ENCODE measurements at places on chromosomes 13 and 19.
A peak's percentile ranks its signal among the peaks of the same experiment; 100 is the strongest.

DNA sequence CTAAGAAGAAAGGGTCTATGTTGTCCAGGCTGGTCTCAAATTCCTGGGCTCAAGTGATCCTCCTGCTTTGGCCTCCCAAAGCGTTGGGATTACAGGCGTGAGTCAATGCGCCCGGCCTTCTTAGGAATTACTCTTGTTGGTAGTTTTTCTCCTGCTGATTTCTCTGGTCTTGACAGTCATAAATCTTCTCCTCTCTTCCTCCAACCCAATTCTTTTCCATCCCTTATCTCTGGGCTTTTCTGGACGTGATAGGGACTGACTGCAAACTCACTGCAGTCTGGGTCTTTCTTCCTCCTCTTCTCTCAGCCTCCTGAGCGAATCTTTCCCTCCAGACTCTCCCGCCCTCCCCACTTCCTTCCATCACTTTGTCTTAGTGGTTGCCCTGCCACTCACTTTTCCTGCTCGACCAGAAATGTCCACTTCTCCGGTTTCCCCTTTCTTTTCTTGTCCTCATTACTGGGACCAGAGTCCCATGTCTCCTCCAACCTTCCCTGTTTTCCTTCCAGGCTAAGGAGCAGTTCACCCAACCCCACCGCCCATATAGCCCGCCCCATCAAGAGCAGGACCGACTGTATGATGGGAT lies 21.9 kb upstream of the TIMM44 start:
- no peak for DNase-seq

DNA sequence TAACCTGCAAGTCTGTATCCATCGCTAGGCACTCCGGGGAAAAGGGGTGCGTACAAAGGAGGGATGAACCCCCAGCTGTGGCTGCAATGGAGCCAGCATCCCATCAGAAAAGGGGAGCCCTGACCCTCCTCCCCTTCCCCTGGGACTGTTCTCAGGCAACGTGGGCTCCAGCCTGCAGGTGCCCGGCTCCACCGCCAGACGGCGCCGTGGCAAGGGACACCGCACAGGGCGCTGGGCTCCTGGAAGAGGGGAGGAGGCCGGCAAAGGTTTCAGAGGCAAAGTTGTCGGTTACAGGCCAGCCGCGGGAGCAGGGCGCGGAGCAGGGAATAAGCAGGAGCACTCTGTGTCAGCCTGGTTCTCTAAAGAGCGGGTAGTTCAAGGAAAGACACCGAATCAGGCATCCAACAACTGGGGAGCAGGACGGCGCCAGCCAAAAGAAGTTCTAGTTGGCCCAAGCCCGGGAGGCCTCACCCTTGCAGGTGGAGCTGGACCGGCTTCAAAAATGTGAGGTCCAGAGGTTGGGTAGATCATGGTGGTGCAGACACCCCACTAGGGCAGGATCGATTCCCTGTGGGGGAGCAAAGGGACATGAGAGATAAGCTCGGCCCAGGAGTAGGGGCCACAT lies 53.0 kb upstream of the ATP12A start:
- peak; percentile 64 for DNase-seq

- no peak for DNase-seq
Measured at GRCh38 chr19:38640368-38640767, 7.1 kb upstream of the ACTN4 start.

- DNase-seq: peak; percentile 60
Measured at GRCh38 chr13:50387051-50387581, 371.9 kb downstream of the KCNRG start.

DNA sequence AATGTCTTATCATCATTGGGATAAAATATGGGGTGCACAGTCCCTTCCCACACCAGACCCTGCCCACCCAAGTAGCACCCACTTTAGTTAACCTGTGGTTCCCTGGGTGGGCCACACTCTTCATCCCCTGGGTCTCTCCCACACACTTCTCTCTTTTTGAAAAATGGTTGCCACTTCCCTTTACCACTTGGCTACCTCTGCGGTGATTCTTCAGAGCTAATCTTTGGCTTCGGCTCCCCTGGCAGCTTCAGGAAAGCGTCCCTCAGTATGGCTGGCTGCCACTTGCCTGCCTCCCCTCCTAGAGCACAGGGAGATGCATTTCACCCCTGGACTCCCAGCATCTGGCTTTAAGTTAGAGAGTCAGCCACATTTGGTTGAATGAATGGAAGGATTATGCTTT lies 18.2 kb downstream of the CCNA1 start:
- DNase-seq: no peak

- DNase-seq: no peak
Measured at GRCh38 chr13:106498158-106498557, 37.3 kb downstream of the EFNB2 start.

DNA sequence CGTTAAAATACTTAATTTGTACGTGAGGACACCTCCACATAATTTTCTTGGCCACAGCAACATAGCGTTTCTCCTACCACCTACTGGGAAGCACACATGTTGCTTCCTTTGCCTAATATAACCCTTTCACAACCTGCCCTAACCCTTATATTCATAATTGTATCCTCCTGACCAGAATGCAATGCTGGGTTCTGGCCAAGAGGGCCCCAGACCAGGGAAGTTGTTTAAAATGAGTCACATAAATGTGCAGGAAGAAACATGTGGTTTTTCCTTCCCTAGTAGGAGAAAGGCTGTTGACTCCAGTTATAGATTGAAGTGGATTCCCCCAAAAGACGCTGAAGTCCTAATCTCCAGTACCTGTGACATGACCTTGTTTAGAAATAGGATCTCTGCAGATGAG lies 187.3 kb downstream of the NUFIP1 start:
- DNase-seq: peak; percentile 72

DNA sequence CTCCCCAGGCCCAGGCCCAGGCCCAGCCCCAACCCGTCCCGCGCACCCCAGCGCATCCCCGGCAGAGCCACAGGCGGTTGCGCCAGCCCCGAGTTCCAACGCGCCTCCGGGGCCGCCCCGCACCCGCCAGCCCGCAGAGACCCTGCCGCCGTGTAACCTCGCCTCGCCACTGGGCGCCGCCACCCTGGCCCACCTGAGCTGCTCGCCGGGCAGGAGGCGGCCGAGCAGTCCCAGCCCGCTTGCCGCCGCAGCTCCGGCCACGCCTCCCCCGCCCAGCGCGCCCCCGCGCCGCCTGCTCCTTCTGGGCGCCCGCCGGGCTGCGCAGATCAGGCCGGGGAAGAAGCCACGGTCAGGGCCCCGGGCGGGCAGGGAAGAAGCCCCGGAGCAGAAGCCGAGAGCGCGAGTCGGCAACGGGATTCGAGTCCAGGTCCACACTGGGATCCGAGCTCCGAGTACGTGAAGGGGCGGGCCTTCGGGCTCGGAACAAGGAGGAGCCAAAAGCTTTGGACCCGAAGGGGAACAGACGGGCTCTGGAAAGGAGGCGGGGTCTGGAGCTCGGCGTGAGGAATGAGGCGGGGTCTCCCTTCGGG lies at the start of gene MBOAT7:
TSS of gene MBOAT7 (minus strand) at position 436 of the 590 bp plus-strand sequence. CDS start 1,072 bp downstream, outside the sequence.
- DNase-seq: no peak

- DNase-seq: peak; percentile 25
Measured at GRCh38 chr13:48653472-48653939, at the start of gene CYSLTR2. CYSLTR2 (plus strand) TSS chr13:48653929; CDS start chr13:48706818, 52,889 bp downstream.

DNA sequence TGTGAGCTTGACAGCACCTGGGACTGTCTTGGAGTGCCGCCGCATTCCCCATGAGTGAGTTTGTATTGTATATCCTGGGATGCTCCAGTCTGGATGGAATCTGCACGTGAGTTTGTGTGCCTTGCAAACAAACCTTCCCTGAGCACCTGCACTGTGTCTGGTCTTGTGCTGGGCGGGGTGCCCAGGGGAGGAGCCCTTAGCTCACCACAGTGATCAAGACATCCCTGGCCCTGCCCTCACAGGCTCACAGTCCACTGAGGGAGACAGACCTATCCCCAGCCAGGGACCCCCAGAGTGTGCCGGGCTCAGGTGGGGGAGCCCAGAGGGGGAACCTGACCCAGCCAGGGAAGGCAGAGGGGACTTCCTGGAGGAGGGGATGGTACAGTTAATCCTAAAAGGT lies 1.7 kb upstream of the BCAM start:
- DNase-seq: no peak

DNA sequence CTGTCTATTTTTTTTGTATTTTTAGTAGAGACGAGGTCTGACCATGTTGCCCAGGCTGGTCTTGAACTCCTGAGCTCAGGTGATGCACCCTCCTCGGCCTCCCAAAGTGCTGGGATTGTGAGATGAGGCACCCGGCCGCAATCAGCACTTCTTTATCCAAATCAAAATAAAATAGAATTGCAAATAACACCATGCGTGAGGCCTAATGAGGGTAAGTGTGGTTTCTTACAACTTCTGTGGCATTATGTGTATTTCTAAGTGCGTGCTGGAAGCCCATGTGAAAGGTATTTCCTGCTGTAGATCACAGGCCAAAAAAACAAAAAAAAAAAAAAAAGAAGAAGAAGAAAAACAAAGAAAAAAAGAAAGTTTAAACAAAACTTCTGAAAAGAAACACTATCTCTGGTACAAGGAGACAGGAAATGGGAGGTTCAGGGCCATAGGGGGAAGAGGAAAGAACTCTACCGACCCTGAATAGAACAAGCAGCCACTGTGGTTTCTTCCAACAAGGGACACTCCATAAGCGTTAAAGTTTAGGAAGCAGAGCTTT lies 3.0 kb upstream of the GRAMD1A start:
- no peak for DNase-seq

GRCh38 chr13:113144255-113144629 lies 14.2 kb upstream of the PROZ start:
- DNase-seq: no peak

DNA sequence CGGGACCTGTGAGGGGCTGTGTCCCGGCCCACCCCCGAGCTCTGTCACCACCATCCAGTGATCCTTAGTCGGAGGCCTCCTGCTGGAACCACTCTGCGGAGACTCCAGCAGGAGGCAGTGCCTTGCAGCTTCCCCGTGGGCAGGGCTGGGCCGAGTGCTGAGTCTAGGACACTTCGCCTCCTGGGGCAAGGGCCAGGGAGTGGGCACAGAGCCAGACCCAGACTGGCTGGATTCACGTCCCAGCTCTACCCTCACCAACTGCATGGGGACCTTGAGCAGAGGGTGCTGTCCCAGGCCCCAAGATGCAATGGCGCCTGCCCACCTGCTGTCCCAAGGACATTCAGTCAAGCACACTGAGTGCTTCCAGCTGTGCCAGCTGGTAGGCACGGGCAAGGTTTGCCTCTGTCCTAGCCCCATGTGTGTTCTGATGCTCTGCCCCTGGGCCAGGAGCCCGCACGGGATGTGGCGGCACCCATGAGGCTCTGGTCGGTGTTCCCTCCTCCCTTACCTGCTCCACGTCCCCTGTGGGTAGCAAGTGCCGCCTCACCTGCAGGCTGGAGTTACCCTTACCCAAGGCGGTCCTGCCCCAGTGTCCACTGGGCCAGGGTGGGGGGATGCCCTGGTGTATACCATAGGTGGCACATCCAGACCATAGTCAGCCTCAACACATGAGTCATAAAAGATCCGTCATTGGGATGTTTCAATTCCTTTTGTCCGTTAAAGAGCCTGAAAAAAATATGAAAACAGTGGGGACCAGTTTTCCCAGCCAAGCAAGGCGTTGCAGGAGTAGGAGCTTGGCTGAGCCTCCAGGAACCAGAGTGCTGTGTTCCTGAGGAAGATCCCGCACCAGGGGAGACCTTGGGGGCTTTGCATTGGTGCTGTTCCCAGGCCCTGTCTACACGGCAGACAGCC lies 7.4 kb downstream of the FZR1 start:
- no peak for DNase-seq

DNA sequence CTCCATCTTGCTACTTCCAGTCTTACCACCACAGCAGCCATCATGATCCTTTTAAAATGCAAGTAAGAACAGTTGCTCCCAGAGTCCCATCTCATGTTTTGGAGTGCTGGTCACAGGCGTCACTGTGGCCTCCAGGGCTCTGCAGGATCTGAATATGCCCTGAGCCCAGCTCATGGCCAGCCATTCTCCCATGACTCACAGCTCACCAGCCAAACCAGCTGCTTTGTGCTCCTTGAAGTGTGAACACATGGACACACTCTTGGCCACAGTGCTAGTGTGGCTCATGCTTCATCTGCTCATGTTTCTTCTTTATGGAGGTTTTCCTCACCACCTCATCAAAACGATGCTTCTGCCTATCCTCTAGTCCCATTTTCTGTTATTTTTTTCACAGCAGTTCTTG lies 466.5 kb downstream of the UQCRFS1 start:
- peak; percentile 37 for DNase-seq

- DNase-seq: no peak
Measured at GRCh38 chr19:30712431-30713337, 340.5 kb downstream of the ZNF536 start.

DNA sequence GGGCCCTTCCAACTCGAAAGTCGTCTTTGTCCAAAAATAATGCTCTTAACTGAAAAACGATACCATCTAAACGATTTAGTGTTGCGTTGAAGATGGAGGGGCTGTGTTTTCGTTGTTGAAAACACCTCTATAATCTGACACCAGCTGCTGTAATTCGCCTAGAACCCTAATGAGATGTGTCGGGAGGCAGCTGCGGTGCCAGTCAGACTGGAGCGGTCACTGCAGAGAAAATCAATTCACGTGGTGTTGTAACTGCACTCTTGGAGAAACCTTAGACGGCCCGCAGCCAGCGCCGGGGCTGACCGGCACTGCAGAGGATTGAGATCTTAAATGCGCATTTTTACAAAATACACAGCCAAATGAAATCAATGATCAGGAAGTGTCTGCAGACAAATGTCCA lies 339.1 kb downstream of the ZNF536 start:
- DNase-seq: peak; percentile 35

- DNase-seq: no peak
Measured at GRCh38 chr19:17749912-17750317, 1.4 kb upstream of the FCHO1 start.

- DNase-seq: no peak
Measured at GRCh38 chr19:6222884-6223283, 56.9 kb downstream of the MLLT1 start.

GRCh38 chr13:18993884-18994660 lies 187.6 kb downstream of the TUBA3C start:
- DNase-seq: no peak

- DNase-seq: peak; percentile 7
Measured at GRCh38 chr13:94073007-94073744, 406.3 kb downstream of the DCT start.

DNA sequence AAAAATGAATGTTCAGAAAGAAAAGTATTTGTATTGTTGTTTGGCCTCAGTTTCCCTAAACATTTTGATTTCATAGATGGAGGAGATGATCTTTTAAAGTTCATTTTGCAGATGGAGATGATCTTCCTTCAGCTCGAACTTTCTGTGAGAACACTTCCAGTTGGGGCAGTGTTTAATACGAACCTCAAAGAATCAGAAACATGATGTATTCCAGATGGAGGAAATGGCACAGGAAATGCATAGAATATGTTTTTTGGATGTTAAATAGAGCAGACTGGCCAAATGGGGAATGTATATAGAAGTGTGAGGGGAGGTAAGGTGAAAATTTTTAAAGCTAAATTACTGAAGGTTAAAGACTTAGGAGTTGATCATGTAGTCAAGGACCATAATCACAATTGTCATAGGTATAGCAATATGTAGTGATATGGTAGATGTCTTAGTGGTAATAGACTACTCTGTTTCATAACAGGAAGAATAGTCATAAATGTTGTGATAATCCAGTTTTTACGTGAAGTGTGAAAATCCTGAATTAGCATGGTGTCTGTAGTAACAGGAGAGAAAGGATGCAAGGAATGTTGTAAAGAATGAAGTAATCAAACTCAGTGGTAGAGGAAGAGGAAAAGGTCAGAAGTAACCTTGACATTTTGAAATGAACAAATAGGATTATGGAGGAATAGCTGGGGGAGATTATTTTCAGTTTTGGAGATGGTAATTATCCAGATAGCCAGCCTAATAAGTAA lies 5.1 kb downstream of the RAP2A start:
- DNase-seq: no peak

- no peak for DNase-seq
Measured at GRCh38 chr19:497869-498510, 1.7 kb downstream of the MADCAM1 start.

- DNase-seq: no peak
Measured at GRCh38 chr19:8147582-8147978, 1.8 kb downstream of the FBN3 start.

All from Daoy (cell line).